ENCODE measurements at places on chromosomes 5 and 9.

DNA sequence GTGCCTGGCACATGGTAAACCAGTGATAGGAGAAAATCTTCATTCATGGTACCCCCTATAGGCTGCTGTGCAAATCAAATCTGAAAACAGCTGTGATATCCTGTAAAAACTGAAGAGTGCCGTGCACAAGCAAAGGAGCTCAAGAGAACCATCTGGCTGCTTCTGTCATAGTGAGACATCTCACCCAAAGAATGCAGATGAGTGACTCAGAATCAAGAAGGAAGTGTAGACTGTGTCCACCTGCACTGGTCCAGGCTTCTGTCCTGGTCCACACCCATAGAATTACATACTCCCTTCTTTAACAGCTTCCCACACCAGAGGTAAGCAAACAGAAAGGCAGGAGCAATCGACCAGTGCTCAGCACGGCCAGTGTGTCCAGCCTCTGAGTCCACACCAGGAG lies 195.9 kb downstream of the ASTN2 start:
- DNase-seq: no peak

DNA sequence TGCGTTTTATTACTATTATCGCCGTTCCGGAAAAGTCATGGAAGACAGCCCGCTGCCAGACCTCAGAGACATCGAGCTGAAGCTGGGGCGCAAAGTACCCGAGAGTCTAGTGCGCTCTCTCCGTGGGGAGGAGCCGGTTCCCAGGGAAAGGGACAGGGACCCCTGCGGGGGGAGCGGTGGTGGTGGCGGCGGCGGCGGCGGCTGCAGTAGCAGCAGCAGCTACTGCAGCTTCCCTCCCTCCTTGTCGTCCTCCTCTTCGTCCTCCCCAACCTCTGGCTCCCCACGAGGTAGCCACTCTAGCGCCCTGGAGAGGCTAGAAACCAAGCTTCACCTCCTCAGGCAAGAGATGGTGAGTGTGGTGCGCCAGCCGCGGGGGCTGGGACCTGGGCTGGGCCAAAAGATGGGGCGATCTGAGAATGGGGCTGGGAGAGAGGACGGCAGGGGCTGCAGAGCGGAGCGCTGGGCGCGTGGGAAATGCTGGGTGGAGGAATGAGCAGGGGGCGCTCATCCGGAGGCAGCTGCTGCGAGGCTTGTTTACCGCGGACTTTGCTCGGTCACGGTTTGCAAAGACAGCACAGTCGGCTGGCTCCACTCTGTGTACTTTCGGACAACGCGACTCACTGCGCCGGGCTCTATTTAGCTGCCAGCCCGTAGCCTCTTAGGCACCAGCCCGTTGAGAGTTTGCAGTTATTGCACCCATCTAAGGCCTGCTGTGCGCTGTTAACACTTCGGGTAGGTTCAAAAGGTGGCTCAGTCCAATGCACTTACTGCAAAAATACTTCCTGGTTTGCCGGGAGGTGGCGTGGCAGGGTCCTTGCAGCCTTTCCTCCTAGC lies 1.1 kb downstream of the LURAP1L start:
- DNase-seq: peak; percentile 17

- DNase-seq: no peak
Measured at GRCh38 chr5:7382588-7382987, 13.3 kb upstream of the ADCY2 start.

GRCh38 chr5:73444499-73445438 lies 3.8 kb downstream of the FOXD1 start:
- no peak for DNase-seq

DNA sequence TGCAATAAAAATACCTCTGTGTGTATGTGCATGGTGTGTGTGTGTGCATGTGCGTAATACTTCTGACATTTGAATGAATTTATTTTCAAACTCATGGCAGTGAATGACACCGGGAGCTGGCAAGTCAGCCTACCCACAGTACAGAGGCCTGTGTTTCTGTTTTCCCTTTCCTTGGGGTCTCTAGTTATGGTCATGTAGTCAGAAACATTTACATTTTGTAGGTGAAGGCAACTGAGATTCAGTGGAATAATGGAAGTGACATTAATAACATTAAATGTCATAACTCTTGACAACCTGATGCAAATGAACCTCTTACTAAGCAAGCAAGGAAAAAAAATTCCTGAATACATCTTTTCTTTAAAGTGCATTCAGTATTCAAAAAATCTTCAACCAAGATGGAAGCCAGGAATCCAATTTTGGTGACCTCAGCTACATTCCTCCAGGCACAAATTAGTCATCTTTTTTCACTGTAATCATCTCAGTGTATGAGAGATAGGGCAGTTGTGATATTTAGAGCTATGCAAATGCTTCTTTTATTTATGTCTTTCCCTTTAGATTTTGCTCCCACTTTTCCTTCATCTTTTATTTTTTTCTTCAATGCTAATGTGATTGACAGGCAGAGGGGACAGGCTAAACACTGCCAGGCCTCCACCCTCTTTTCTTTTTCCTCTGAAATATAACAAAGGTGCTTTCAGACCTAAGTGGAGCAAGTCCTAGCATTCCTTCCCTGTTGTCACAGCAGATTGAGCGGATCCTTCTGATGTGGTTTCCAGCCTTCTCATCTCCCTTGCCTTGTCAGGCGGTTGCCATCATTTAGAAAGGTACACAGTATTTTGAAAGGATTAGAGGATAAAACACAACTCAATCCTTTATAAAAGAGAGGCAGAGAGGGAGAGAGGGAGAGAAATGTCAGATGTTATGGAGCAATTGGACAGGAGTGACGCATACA lies 569.8 kb upstream of the ADAMTS16 start:
- no peak for DNase-seq

- DNase-seq: no peak
Measured at GRCh38 chr9:94650949-94651348, 11.6 kb upstream of the FBP1 start.

GRCh38 chr5:94849821-94850736 lies 231.6 kb downstream of the SLF1 start:
- DNase-seq: peak; percentile 55

GRCh38 chr5:177116631-177117373 lies 16.8 kb upstream of the NSD1 start:
- DNase-seq: peak; percentile 36

DNA sequence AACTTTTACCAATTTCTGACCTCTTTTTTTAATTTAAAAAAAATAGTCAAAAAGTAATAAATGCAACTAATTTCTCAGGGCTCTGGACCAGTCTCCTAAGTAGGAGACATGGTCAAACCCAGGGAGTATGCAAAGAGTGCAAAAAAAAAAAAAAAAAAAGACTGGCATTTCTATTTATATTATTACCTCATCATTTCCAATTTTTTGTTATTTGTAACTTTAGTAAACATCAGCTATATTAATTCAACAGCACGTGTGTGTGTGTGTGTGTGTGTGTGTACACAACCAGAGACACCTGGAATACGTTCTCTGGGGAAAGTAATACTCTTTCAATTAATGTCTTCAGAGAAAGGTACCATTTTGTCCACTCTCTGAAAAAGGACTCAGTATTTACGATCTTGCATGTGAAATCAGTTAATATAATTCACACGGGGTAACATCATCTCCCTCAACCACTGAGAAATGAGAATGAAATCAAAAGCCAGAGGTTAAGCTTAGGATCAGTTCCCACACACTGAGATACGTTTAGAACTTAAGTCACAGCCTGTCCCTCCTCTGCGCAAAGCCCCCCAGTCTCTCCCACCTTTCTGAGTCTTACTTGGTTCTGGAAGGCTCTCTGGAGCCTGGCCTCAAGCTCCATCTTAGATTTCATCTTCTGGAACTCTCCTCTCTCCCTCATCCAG lies 21.9 kb downstream of the ZNF608 start:
- DNase-seq: no peak

DNA sequence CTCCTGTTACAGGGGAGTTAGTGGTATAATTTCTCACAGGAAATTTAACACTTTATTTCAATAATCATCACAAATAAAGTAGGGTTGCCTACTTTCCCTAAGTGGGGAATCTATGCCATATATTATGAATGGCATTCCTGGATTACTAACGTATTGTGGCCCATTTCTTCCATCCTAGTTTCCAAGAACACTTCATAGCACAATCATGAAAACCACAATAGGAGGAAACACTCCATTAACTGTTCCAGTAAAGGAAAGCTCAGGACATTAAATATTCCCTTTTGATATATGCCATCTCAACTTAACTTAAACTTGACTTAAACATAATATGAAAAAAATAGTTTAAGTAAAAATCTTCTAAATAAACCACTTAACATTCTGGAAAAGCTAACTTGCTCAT lies 2.1 kb downstream of the CPLANE1 start:
- DNase-seq: no peak

- no peak for DNase-seq
Measured at GRCh38 chr9:94717761-94718160, 8.7 kb upstream of the AOPEP start.

DNA sequence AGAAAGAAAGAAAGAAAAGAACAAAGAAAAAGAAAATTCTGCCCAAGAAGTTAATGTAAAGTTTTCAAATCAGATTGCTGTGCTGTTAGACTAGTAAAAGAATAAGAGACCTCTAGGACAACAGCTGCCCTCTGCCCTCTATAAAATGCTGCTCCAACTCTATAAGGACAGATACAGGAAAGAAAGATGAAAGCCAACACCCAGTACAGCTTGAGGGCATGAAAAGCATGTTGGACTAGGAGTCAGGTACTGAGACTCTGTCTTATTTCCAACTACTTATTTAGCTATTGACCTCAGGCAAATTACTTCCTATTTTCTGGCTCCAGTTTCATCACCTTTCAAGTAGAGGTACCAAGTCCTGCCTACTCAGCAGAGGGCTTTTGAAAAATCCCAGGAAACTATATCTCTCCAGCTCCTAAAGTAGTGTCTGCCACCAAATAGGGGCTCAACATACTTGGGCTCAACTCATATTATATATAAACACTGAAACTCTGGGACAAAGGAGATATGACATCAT lies 5.7 kb downstream of the HBEGF start:
- DNase-seq: no peak
